ENCODE measurements at places on chromosomes 2 and 18. TPM values are rescaled to one million over a fixed set of nuclear protein-coding genes. Genes with fewer than 3 reads are reported as not detected.
A peak's percentile ranks its signal among the peaks of the same experiment; 100 is the strongest.

DNA sequence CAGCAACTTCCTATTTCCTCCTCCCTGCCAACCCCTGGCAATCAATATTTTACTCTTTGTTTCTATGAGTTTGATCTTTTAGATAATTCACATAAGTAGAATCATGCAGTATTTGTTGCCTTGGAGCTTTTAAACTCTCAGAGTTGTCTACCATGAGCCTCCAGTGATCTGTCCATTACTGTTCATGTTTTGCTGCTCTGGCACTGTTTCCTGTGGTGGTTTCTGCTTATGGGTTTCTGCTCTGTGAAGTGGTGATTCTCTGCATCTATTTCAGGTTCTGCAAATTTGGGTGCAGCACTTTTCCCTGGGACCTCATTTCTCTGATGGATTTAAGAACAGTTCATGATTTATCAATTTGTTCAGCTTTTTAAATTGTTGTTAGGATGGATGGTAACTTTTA is 908.1 kb upstream of the FANCL start:
- DNase-seq: no peak

DNA sequence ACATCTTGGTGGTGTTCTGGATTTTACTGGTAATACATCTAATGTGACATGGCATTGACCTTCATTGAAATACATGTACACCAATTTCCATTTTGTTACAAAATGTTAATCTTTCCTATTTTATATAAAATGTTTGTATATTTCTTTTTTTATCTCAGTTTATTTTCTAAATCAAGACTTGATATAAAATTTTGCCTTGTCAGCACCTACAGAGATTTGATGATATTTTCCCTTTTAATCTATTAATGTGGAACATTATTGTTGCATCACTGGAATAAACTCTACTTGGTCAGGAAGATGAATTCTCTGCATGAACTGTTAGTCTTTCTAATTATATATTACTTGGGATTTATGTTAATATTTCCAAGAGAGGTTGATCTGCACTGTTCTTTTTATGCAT is 294.0 kb upstream of the ETAA1 start:
- DNase-seq: no peak

- no peak for DNase-seq
Observed at GRCh38 chr18:27843783-27844777, 332.9 kb downstream of the CDH2 start.

Gene TMEM163
- 4.1 TPM for total RNA-seq

DNA sequence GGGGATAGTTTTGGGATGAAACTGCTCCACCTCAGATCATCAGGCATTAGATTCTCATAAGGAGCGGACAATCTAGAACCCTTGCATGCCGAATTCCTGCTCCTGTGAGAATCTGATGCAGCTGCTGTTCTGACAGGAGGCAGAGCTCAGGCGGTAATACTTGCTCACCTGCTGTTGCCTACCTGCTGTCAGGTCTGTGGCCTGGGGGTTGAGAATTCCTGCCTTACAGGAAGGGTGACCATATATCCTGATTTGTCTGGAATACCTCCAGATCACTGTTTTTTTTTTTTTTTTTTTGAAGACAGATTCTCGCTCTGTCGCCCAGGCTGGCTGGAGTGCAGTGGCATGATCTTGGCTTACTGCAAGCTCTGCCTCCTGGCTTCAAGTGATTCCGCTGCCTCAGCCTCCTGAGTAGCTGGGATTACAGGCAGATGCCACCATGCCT is 21.7 kb downstream of the ACSL3 start:
- DNase-seq: no peak

Gene SERPINE2
- 29.0 TPM for total RNA-seq

- DNase-seq: no peak
Observed at GRCh38 chr2:63434024-63435001, 154.0 kb downstream of the WDPCP start.

Gene KCNK3
- total RNA-seq: 28.8 TPM

DNA sequence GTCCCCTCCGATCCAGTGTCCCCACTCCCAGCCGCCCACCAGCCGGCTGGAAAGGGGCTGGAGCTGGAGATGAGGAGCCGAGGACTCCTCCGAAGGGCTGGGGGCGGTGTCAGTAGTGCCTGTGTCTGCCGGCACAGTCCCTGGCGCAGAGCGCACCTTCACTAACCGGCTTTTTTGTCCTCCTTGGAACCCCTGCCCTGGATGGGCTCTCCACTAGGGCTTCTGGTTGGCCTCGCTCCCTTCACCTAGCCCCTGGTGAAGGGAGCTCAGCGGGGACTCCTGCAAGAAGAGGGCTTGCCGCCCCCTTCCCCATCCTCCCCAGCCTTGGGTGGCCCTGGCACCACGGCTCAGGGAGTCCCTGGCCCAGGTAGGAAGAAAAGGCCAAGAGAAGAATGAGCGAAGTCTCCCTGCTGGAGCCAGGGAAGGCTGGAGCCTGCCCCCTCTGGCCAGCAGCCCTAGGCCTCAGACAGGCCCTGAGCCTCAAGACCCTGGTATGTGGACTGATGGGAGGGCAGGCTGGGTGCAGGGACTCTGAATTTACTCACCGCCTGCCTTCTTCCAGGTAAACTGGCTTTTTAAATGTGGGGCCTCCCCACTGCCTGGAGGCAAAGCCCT is 570 bp upstream of the ECEL1 start:
- DNase-seq: no peak

Gene BMP10
- 1,953 TPM for total RNA-seq

GRCh38 chr2:69917852-69918251 is 2.9 kb downstream of the MXD1 start:
- DNase-seq: no peak

Gene CPLX4
- total RNA-seq: not detected

Gene TTC32
- 8.7 TPM for total RNA-seq

DNA sequence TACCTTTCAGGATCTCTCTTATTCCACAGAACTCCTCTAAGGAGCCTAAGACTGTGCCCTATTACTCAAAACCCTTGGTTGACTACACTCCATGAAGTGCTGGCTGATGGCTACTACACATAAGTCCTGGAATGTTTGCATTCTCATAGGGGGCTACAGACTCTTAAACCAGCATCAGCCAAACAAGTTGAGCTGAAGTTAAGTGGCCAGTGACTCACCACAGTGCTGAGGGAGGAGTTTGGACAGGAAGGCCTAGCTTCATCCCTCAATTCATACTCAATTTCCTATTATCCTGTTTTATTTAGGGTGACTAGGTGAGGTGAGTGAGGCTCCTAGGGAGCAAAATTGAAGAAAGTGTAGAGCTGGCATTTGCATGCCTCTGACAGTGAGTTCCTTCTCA is 246.7 kb downstream of the SMAD2 start:
- DNase-seq: no peak

DNA sequence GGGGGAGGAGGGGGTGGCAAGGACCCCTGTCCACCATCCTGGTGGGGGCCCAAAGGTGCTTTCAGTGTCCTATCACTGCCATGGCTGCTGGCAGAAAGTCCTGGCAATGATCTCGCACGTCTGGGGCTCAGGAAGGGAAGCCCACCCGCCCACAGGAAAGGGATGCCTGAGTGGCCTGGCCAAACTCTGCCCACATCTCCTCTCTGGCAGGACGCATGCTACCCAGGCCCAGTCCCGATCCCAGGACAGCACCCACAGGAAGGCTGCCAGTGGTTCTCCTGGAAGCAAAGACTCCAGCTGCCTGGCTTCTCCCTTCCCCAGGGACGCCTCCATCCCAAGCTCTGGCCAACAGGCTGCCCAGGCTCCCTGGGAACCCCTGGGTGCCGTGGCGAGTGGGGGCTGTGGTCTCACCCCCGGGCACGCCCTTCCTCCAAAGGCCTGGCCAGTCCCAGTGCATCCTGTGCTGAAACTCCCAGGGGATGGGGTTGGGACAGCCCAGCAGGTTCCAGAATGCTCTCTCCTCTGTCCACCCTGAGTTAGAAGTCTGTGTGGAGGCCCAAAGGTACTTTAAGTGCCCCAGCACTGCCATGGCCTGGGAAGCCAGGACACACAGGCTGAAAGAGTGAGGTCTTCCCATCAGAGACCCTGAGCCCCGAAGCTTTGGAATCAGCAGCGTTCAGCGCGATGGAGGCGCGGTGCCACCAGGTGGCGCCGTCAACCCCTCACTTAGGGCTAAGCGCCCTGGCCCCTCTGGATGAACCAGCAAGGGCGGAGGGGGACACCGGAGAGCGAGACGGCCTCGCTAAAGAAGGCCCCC is 29.8 kb upstream of the TAF1B start:
- DNase-seq: peak; percentile 91

Gene NIFK
- 26.4 TPM for total RNA-seq

Gene LAMA1
- 0.81 TPM for total RNA-seq

DNA sequence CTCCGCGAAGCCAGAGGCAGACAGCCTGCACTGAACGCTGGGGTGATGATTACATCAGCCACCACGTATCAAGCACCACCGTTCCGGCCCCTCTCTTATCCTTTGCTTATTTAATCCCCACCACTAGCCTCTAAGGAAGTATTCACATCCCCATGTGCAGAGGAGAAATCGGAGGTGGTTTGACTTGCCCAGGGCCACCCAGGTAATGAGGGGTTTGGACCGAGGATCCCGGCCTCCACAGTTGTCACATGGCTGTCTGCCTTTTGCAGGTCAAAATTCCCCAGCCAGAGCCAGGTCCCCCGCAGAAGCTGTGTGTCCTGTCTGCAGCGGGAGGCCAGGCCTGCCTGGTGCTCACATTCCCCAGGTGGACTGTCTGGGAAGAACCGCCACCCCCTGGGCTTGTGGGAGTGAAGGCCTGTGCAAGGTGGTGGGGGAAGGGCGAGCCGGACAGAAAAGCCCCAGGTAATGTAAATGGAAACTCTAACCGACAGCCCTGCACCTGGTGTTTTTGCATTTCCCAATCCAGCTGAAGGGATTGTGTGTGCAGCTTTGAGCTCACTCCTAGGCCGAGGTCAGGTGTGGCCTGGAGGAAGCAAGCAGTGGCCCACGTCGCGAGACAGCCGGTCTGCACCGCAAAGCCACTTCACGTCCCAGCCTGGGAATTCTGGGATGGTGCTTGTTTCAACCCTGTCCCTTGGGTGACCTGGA is 108.5 kb upstream of the ID2 start:
- no peak for DNase-seq

DNA sequence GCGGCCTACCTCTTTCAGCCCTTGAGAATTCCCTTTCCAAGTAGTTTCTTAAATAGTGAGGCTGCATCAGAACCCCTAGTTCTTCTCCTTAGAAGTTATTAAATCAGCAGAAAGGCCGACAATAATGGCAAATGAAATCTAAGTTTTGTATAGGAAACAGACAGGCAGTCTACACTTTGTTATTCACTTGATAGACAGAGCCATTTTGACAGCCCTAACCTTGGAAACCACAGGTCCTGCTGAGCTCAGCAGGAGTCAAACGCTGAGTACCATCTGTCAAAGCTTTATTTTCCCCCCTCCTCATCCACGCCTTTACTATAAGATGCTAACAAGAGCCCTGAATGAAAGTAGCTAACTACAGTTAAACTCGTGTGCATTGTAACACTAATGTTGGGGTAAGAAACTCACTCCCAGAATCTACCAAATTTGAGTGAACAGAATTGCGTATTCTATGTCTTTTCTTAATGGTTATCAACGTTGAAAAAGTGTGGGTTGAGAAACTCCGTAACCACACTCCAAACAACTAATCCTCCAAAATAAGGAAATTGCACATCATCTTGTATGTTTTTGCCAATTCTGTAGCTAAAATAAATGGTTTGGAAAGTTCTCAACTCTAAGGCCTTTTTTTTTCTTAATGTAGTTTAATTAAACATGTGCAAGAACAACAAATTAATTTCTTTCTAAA is 90.6 kb upstream of the EFEMP1 start:
- no peak for DNase-seq

GRCh38 chr2:176592216-176592615 is 323.0 kb downstream of the MTX2 start:
- no peak for DNase-seq

GRCh38 chr2:203651621-203652020 is 54.8 kb upstream of the CD28 start:
- no peak for DNase-seq

Data from right cardiac atrium (tissue), 5 donors.